ENCODE measurements at places on chromosomes 16 and 17. TPM values are rescaled to one million over a fixed set of nuclear protein-coding genes. Genes with fewer than 3 reads are reported as not detected.

Gene DLX3
- 0.15 TPM for total RNA-seq

Gene SPN
- total RNA-seq, result not detected

Gene COQ9
- total RNA-seq, result 51.4 TPM

Gene PRR15L
- 0.54 TPM for total RNA-seq

Gene HBQ1
- total RNA-seq, result 5.7 TPM

Gene ZNF205
- 15.4 TPM for total RNA-seq

Gene KRT25
- not detected for total RNA-seq

Gene C17orf78
- total RNA-seq, result not detected

Gene SLC35G6
- not detected for total RNA-seq

Gene TMEM238L
- not detected for total RNA-seq

Gene CDH13
- not detected for total RNA-seq
